Aorta (tissue), 5 donors: ENCODE measurements at places on chromosomes 12 and 14. TPM values are rescaled to one million over a fixed set of nuclear protein-coding genes. Genes with fewer than 3 reads are reported as not detected.

DNA sequence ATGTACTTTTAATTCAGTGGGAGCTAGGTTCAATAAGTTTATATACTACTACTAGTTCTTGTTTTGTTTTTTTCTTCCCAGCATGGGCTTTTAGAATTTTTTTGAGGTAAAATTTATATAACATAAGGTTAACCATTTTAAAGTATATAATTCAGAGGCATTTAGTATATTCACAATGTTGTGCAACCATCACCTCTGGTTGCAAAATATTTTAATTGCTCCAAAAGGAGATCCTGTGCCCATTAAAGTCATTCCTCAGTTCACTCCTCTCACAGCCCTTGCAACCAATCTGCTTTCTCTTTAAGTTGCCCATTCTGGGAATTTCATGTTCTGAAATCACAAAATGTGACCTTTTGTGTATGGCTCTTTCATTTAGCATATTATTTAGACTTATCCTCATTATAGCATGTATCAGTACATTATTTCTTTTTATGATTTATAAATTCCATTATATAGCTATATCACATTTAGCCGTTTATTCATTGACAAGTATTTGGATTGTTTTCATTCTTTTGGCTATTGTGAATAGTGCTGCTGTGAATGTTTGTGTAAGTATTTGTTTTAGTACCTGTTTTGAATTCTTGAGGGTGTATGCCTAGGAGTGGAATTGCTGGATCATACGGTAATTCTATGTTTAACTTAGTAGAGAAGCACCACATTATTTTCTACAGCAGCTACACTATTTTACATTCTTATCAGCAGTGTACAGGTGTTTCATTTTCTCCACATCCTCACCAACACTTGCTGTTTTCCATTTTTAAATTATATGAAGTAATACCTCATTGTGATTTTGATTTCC lies 59.1 kb downstream of the ARHGAP5 start:
- DNase-seq, result no peak

ZNF385A gene
- total RNA-seq, result 22.2 TPM

DNA sequence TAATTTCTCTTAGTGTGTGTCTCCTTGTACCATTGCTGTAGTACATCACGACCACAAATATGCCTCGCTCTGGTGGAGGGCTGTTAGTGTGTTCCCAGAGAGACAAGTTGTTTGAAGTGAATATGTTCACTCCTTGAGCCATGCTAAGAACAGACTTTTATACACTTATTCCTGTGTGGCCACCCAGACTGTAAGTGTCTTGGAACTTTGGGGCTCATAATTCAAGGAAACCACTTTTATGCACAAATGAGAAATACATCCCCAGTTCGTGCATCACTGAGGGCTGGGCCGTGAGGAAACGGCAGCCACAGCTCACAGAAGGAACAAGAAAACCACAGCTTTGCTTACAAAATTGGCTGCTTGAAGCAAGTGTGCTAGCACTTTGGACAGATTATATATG lies 362.2 kb upstream of the DDHD1 start:
- DNase-seq, result no peak

ADSS1 gene
- total RNA-seq, result 63.2 TPM

- no peak for DNase-seq
Observed at GRCh38 chr14:77761205-77761931, 412 bp upstream of the SNW1 start.

DNA sequence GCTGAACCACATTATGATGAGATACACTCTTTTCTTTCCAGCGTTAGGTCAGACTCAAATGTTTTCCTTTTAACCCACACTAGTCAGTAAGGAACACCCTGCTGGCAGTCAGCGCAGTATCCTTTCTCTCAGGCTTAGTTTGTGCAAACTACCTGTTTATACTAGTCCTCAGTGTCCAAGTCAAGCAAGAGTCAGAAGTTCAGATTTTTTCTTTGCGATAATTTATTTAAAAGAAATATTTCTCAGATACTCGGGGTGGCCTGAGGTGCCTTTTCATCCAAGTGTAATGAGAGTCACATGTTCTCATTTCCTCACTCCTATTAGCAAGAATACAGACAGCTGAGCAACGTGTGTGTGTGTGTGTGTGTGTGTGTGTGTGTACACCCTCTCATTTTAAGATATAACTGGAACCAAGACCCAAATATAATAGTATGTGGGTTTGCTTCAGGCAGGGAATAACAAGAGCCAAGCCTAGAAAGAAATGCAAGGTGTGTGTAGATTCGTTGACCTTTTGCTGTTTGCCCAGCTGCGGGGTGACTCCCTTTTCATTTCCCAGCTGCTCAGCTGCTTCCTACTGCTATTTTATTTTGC lies 182.7 kb downstream of the KICS2 start:
- DNase-seq, result no peak
